ENCODE measurements at places on chromosomes 2 and 18. TPM values are rescaled to one million over a fixed set of nuclear protein-coding genes. Genes with fewer than 3 reads are reported as not detected.

AGXT gene
- total RNA-seq: not detected

SLC9A4 gene
- not detected for total RNA-seq

MYO7B gene
- total RNA-seq: 0.03 TPM

GRCh38 chr18:58013241-58014211, 30.5 kb upstream of the NEDD4L start:
- no peak for DNase-seq

SCN3A gene
- not detected for total RNA-seq

GRCh38 chr2:21314322-21314835, 190.6 kb downstream of the TDRD15 start:
- no peak for DNase-seq

GRCh38 chr18:42413870-42414269, 458.8 kb downstream of the PIK3C3 start:
- no peak for DNase-seq

GRCh38 chr2:139798391-139798790, 1018.2 kb upstream of the NXPH2 start:
- no peak for DNase-seq

DNA sequence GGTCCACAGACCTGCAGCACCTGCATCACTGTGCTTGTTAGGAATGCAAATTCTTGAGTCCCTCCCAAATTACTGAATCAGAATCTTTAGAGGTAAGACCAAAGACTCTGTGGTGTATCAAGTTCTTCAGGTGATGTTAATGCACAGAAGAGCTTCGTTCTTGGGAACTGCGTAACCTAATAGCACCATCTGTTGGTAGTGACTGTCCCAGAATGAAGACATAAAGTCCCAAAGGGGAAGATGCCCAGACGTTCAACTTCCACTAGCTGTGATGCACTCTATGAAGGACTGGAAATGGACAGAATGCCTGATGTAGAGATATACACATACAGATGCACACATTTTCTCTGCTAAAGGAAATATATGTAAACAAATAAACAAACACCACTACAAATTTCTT, 576.0 kb downstream of the LRP1B start:
- DNase-seq: peak; percentile 63

- DNase-seq: no peak
Observed at GRCh38 chr2:128404709-128405466, 86.2 kb upstream of the HS6ST1 start.

DNA sequence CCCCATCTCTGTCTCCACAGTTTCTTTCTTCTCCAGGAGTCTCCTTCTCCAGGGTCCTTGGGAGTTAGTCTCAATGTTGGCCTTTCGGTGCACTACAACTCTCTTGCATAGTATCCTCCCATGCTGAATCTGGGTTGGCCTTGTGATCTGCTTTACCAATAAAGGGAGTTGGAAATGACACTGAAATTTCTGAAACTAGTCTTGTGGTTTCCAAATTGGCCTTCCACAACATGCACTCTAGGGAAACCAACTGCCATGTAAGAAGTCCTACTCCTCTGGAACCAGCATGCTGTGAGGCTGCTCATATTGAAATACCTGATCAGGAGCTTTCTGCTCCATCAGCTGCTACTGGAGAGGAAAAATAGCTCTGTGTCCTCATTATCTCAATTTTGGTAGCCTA, 9.9 kb upstream of the ABHD3 start:
- DNase-seq: no peak

DNA sequence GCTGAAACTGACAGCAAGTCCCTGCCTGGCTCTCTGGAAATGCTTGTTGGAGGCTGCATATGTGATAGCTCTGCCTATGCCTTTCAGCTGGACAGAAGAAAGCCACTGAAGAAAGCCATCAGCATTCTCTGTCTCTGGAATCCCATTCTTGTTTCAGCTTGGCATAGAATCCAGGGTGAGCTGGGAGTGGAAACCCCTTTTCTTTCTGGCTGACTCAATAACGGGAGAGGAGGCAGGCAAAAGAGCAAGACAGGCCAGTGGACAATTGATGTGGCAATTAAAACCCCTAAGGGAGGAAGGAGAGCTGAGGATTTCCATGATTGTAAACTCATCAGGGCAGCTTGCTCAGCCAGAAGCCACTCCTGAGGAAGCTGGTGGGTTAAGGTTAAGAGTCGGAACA, 208.1 kb downstream of the CLIP4 start:
- peak; percentile 63 for DNase-seq

CFAP65 gene
- 0.22 TPM for total RNA-seq

- DNase-seq: peak; percentile 71
Observed at GRCh38 chr2:165698444-165698884, 95.6 kb downstream of the GALNT3 start.

DNA sequence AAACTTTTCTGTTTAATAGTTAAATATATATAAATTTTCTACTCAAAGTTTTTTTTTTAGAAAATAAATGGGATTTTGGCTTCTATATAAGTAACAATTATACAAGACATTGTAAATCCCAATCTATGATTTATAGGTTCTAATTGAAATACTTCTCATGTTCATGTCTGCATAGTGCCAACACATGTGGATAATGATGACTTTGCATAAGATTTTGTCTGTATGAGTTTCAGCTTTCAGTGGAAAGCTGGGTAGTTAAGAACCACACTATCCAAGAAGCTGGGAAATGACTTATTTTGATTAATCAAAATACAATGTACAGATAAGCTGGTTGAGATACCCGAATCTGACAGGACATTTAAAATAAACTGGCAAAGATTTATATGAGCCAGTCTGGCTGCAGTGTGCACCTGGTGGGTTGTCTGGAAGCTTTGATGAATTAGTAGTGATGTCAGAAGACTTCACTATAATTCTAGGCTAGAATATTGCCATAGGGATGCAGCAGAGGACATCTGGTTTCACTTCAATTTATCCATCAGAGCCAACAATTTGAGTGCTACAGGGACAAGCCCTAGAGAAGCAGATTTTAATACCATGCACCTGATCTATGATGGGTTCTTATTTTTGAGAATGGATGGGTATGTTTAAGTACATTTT, 45.4 kb downstream of the EML6 start:
- DNase-seq: no peak

SS18 gene
- 196 TPM for total RNA-seq

DNA sequence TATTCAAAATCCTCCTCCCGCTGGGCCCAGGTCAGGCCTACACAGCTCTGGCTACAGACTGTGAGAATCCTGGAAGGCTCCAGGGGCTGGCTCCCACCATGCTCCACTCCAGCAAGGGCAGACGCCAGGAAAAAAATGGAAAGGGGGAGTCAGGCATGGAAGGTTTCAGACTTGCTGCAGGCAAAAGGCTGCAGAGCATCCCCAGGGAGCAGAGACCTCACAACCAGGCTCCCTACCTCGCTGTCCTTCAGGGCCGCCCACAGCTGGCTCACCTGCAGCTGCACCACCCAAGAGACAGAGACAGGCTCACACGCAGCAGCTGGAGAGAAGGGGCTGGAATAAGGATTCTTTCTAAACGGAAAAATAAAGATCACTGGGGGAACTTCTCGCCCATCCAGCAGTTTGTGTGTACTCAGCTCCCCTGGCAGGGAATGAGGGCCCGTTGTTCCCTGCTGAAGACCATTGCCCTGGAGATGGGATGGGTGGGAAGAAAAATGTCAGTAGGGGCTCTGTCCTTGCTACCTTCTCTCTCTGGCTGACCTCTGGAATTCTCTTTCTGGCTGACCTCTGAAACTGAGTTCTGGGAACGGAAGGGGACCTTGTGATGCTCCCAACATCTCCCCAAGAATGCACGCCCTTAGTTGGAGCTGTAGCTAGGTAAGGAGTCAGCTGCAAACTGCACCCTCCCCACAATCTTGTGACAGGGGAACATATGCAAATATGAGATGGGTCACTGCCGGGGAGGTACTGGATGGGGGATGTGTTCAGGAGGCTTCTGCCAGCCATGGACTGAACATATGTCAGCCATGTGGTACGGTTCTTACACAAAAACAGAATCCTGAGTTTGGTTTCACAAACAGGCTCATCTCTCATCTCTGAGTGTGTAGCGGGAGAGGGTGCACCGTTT, 34.5 kb downstream of the BCL2 start:
- DNase-seq: no peak

NEDD4L gene
- 51.5 TPM for total RNA-seq

AQP12A gene
- not detected for total RNA-seq

NEU4 gene
- not detected for total RNA-seq

RFTN2 gene
- 8.2 TPM for total RNA-seq

DNA sequence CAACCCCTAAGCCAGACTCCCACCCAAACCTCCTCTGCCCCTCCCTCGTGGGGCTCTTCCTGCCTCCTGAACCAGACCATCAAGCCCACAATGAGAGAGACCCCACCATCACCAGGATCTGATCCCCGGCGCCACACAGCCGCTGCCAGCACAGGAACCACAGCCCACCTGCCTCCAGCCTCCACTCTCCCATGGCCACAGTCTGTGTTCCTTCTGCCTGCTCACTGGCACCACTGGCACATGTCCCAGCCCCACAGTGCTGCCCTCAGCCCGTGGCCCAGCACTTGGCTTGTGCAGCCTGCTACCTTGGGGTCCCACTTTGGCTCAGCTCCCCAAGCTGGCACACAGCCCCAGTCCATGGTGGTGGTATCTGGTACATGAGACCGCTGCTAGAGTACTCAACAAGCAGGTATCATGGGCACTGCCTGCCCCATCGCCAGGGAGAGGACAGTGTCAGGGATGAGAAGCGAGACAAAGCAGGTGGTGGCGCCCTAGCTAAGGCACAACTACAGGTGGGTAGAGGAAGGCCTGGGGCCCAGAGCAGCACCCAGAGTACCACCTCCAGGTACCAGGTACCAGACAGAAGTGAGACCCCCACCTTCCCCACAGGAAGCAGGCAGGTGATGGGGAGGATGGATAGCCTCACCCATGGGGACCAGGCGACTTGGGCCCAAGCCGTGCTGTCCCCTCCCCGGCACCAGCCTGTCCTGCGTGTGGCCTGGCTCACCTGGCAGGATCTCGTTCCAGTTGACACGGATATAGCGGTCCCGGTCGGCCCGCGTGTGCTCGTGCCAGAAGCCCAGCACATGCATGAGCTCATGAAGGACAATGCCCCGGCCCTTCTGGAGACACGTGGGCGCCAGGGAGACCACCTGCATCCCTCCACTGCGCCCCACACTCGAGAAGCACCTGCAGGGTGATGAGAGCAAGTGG, 6.2 kb downstream of the ASTL start:
- no peak for DNase-seq

RIT2 gene
- total RNA-seq: not detected

- no peak for DNase-seq
Observed at GRCh38 chr2:156088587-156088986, 243.9 kb downstream of the NR4A2 start.

DNA sequence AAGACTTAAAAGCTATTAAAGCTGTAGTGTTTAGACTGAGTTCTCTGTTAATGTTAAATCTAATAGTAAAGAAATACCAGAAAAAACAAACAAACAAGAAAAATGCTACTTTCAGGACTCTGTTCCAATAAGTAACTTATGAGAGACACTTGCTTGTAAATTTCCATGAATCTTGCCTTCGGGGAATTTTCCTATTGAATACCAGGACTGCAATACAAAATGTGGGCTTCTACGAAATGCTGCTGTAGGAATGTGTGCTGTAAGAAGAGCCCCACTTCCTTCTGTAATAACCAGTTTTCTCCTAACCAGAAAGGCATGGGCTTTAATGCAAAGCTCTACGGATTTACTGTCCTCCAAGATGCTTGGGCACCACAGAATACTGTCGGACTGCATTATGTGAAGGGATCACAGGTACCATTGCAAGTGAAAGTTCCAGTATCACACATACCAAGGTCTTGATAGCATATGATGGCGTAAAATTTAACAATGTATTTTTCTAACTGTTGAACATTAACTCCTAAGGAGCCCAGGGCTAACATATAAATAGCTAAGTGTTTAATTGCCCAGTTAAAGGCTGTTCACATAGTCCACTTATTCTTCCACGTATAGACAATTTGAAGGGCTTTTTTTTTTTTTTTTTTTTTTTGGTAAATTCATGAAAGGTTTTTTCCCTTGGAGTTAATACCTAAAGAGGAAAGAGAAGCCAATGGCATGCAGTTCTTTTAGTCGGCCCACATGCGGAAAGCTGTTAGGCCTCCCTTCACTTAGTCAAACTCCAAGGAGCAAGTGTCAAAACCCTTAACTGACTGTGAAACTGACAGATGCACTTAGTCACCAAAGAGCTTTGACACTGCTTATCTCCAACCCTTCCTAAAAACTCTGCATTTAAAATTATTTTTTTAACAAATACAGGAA, 564.0 kb upstream of the POU3F3 start:
- DNase-seq: no peak

SNED1 gene
- total RNA-seq: 0.11 TPM

GRCh38 chr18:58671632-58672564, 633 bp downstream of the MALT1 start:
- DNase-seq: peak; percentile 92

MAP3K20 gene
- 18.0 TPM for total RNA-seq

UNC80 gene
- total RNA-seq: 0.93 TPM

- no peak for DNase-seq
Observed at GRCh38 chr18:74951165-74951760, 257.7 kb downstream of the PTGR3 start.

ATP6V1B1 gene
- 0.99 TPM for total RNA-seq

GRCh38 chr2:38115216-38116032, 39.5 kb upstream of the CYP1B1 start:
- peak; percentile 89 for DNase-seq

DSEL gene
- total RNA-seq: 7.1 TPM

FBXO15 gene
- 2.8 TPM for total RNA-seq

DNA sequence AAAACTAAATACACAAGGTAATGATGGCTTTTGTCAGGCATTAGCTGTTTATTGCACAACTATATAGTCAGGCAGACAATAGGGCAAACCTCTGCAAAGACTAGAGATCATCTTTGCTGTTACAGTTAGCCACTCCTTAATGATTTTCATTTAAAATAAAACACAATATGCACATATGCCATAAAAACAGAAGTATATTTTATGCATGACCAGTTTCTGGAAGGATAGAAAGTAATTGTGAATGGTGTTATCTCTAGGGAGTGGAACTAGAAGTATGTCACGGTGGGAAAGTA, 102.0 kb downstream of the CHN1 start:
- no peak for DNase-seq

UGT1A1 gene
- total RNA-seq: not detected

DNA sequence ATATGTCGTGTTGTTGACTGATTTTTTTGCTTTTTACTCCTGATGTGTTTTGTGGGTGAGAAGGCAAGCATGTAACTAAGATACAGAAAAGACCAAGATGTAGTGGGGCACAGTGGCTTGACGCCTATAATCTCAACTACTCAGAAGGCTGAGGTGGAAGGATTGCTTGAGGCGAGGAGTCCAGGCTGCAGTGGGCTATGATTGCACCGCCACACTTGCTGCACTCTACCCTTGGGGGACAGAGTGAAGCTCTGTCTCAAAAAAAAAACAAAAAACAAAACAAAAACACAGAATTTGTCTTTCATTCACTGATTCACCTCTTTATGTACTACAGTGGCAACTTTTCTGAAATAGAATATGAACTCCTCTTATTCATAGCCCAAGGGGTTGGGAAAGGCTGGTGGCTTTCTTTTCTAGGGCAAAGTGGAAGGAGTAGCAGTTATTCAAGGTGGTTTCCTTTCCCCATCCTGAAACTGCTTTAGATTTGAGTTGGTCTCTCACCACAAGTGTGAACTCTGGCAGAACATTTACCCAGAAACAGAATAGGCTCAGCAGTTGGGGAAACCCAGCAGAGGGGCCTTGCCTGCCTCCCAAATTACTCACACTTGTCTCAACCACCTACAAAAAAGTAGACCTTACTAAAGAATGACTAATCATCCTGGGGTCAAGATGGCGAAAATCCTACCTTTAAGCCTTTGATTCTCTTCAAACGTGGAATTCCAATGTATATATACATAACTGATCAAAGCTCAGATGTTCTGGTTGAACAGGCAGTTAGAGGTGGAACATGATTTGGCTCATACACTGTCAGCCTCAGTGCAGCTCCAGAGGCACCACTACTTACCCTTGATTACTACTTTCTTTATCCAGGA, 6.5 kb downstream of the TANK start:
- no peak for DNase-seq

SETBP1 gene
- 12.0 TPM for total RNA-seq

B4GALT6 gene
- 11.2 TPM for total RNA-seq

All from neural progenitor cell (in vitro differentiated cells).